NCI-H2107 (cell line): ENCODE measurements at places on chromosomes 3 and 15.

- DNase-seq: no peak
Measured at GRCh38 chr3:3448468-3448867, 269.0 kb upstream of the CRBN start.

DNA sequence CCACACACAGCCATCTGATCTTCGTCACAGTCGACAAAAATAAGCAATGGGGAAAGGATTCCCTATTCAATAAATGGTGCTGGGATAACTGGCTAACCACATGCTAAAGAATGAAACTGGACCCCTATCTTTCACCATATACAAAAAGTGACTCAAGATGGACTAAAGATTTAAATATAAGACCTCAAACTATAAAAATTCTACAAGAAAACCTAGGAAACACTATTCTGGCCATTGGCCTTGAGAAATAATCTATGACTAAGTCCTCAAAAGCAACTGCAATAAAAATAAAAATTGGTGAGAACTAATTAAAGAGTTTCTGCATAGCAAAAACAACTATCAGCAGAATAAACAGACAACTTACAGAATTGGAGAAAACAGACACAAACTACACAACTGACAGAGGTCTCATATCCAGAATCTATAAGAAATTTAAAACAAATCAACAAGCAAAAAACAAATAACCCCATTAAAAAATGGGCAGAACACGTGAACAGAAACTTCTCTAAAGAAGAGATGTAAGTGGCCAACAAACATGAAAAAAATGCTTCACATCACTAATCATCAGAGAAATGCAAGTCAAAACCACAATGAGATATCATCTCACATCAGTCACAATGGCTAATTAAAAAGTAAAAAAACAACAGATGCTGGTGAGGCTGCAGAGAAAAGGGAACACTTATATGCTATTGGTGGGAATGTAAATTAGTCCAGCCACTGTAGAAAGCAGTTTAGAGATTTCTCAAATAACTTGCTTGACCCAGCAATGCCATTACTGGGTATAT, 104.0 kb downstream of the NR1I2 start:
- no peak for DNase-seq

DNA sequence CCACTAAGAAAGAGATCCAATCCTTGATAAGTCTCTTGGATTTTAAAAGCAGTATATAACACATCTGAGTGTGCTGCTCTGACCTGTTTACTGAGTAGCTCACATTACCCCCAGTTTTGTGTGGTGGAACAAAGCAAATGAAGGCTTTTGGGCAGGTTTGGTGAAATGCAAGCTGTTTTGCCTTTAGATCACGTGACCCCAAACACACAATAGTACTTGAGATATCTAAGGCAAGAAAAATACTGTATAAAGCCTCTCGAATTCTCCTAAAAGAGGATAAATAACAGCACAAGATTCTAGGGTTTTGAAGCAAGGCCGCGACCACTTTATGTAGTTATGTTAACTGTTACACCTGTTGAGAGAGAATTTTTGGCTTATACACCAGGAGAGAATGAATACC, 49.3 kb upstream of the TRIM42 start:
- no peak for DNase-seq

DNA sequence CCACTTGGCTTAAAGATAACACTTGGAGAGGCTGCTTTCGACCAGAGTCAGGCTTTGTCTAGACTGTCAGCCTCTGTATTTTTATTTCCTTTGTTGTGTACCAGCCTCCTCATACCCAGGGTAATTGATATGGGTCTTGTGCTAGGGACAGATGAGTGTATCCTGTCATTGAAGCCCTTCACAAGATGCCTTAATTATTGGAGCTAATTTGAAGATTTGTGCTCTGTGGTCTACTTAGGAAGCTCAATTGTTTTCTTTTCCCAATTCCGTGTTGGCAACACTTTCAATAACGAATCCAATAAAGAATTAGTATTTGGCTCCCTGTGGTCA, 60.5 kb upstream of the DPH6 start:
- DNase-seq: no peak

- no peak for DNase-seq
Measured at GRCh38 chr3:171283183-171283847, 176.9 kb downstream of the TNIK start.

DNA sequence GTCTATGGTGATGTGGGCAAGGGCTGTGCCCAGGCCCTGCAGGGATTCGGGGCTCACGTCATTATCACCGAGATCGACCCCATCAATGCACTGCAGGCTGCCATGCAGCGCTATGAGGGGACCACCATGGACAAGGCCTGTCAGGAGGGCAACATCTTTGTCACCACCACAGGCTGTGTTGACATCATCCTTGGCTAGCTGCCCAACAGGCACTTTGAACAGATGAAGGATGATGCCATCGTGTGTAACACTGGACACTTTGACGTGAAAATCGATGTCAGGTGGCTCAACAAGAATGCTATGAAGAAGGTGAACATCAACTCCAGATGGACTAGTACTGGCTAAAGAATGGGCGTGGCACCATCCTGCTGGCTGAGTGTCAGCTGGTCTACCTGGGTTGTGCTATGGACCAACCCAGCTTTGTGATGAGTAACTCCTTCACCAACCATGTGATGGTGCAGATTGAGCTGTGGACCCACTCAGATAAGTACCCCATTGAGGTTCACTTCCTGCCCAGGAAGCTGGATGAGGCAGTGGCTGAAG, 6.1 kb upstream of the USP8 start:
- no peak for DNase-seq
